ENCODE measurements at places on chromosomes 13 and 19.

- no peak for DNase-seq
These were observed 6.5 kb downstream of the LRRC8E start for GRCh38 chr19:7894612-7895309.

- DNase-seq, result no peak
These were observed 436.7 kb downstream of the EFNB2 start for GRCh38 chr13:106098778-106099177.

- DNase-seq, result no peak
These were observed 286.6 kb upstream of the TMTC4 start for GRCh38 chr13:100961186-100961585.

DNA sequence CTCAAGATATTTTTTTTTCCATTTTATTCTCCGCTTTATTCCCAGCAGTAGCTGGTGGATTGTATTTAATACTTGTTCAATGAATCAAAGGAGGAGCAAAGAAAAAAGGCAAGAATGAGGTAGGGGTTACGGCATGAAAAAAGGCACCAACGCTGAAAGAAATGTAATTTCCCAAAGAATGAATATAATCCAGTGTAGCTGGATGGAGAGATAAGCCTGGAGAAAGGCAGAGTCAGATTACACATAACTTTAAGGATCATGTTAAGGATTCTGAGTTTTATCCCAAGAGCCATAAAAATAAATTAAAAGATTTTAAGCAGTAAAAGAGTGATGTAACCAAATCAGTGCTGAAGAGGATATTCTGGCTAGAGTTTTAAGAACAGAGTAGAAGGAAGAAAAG is 67.7 kb downstream of the RBM26 start:
- DNase-seq, result no peak

DNA sequence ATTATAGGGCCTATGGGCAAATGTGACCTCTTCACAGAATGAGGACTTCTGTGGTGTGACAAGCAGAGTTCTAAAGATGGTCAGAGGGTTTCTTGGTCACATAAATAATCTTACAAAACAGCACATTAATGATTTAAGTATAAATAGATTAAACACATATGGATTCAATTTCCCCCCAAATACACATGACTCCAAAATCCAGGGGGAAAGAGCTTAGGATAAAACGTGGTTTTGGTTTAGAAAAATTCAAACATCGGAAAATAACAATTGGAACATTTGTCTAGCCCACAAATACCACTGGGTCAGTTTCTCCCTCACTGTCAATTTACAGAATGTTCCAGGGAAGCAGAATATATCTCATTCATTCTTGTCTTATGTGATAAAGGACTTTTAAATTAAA is 283.1 kb downstream of the COG6 start:
- no peak for DNase-seq
